Caki2 (cell line): ENCODE measurements at places on chromosomes 5 and 9. TPM values are rescaled to one million over a fixed set of nuclear protein-coding genes. Genes with fewer than 3 reads are reported as not detected.

ZNF354C gene
- not detected in 2 replicates for total RNA-seq

TNFSF8 gene
- total RNA-seq, result not detected in 2 replicates

POLE3 gene
- 88.0 and 97.8 TPM in 2 replicates for total RNA-seq

SLC6A3 gene
- not detected in 2 replicates for total RNA-seq

MELK gene
- total RNA-seq, result 23.3 and 27.1 TPM in 2 replicates

EPB41L4B gene
- total RNA-seq, result 2.7 and 4.4 TPM in 2 replicates

ENTREP1 gene
- total RNA-seq, result not detected in 2 replicates

CDX1 gene
- not detected in 2 replicates for total RNA-seq

TPPP gene
- total RNA-seq, result 0.34 TPM in 1 of 2 replicates, not detected in the other

UNC5A gene
- 4.1 and 6.8 TPM in 2 replicates for total RNA-seq

ENDOG gene
- total RNA-seq, result 15.5 and 28.4 TPM in 2 replicates

NR2F1-AS1 gene
- 0.67 TPM in 1 of 2 replicates, not detected in the other for total RNA-seq

INSYN2B gene
- total RNA-seq, result 0.78 and 4.9 TPM in 2 replicates

MTX3 gene
- total RNA-seq, result 4.3 and 4.4 TPM in 2 replicates
